ENCODE measurements at places on chromosomes 7 and 10.

GRCh38 chr7:147798001-147798400 lies 792.6 kb upstream of the C7orf33 start:
- DNase-seq = no peak

DNA sequence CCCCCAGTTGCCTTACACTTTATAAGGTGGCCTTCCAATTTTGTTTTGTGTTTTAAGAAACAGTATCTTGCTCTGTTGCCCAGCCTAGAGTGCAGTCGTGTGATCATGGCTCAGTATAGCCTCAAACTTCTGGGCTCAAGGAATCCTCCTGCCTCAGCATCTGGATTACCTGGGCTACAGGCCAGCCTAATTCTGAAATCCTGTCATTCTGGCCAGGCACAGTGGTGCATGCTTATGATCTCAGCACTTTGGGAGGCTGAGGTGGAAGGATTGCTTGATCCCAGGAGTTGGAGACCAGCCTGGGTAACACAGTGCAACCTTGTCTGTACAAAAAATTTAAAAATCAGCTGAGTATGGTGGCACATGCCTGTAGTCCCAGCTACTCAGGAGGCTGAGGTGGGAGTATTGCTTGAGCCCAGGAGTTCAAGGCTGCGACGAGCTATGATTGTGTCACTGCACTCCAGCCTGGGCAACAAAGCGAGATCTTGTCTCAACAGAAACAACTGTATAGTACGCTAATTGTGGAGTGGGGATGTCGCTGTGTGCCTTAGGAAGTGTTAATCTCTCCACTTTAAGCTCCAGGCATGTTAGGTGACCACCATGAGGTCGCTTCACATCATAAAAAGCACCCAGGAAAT lies 24.7 kb upstream of the RBM33 start:
- no peak for DNase-seq

DNA sequence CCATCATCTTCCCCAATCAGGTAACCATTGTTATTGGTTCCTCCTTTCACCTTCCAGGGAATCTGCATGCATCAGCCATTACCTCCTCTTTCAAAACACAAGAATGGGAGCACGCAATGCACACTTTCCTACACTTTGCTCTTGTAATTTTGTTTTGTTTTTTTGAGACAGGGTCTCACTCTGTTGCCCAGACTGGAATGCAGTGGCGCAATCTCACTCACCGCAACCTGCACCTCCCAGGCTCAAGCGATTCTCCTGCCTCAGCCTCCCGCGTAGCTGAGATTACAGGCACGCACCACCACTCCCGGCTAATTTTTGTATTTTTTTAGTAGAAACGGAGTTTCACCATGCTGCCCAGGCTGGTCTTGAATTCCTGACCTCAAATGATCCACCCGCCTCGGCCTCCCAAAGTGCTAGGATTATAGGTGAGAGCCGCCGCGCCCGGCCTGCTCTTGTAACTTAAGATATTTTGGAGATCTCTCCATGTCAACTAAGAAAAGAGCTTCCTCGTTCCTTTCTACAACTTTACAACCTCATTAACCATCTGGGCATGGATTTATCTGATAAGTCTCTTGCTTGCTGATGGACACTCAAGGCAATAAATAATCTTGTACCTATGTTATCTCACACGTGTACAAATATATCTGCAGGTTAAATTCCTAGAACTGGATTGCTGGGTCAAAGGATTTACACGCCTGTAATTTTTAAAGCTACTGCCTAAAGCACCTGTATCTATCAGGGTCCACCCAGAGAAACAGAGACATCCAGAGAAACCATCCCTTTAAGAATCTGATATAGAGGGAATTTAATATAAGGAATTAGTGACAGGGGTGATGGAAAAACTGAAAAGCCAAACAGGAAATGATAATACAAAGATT lies 4.2 kb downstream of the CYTH3 start:
- DNase-seq = no peak

DNA sequence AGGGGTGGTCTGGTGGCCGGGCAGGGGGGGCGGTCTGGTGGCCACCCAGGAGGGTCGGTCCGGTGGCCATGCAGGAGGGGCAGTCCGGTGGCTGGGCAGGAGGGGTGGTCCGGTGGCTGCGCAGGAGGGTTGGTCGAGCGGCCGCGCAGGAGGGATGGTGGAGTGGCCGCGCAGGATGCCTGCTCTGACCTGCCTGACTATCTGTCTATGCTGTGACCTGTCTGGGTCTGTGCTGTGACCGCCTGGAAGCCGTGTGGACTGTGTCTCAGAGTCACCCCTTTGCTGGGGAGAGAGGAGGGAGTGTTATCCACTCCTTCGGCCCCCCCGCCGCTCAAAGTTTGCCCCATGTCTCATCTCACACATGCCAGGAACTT lies 113.2 kb downstream of the ACTR3B start:
- DNase-seq = no peak

- no peak for DNase-seq
These were observed 160.3 kb upstream of the KLF14 start for GRCh38 chr7:130894146-130894908.

DNA sequence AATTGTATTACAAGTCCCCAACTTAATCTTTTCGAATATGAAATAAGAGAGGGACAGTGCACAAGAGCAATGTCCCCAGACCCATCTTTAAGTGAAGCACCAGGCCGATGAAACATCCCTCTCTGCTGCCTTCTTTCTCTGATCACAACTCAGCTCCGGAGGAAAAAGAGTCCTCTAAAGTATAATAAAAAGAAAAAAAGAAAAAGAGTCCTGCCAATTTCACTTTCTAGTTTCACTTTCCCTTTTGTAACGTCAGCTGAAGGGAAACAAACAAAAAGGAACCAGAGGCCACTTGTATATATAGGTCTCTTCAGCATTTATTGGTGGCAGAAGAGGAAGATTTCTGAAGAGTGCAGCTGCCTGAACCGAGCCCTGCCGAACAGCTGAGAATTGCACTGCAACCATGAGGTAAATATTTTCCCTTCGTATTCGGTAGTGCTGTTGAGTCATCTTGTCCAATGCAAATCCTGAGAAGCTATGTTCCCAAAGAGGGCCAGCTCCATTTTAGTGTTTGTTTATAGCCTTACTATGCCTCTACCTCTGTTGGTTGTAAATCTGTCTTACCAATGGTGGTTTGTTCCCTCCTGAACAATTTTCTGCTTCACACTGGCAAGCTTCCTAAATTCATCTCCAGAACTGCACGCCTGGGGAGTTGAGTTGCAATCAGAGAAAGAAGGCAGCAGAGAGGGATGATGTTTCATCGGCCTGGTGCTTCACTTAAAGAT lies at the start of gene IFIT2:
Gene IFIT2, plus strand, starts transcription at position 326 of the 725 bp plus-strand sequence. Its CDS starts 78 bp downstream, at position 404.
- DNase-seq = no peak

DNA sequence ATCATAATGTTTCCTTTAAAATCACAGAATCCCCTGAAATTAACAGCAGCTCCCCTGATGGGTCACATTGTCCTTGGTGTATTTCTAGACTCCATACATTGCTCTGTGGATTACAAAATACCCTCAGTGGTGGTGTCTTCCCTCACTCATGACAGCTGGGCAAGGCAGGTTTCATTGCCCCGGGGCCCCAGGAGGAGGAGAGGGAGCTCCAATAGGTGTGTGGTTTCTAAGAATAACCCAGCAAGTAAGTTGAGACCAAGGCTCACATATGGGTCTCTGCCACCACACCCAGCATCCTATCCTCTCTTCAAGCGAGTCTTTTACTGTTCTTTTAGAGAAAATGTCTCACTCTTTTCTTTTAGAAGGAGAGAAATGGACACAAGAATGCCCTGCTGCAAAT lies 63.6 kb downstream of the PKD1L1 start:
- DNase-seq = no peak

DNA sequence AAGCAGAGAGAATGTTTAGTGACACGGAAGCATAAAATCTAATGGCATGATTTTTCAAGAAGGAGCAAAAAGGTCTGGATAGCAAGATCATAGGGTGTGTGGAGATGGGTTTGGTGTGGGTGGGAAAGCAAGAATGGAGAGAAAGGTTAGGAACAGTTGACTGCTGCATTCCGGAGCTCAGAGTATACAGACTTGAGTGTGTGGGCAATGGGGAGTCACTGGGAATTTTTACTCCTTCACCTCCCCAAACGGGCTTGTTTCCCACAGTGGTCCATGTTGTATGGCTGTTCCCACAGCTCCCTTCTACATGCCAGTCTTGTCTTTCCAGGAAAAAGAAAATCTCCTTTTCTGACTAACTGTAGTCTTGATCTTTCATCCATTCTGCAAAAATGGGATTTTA lies 122.1 kb downstream of the CDK6 start:
- DNase-seq = no peak

GRCh38 chr7:18693816-18694215 lies 198.3 kb downstream of the HDAC9 start:
- no peak for DNase-seq

DNA sequence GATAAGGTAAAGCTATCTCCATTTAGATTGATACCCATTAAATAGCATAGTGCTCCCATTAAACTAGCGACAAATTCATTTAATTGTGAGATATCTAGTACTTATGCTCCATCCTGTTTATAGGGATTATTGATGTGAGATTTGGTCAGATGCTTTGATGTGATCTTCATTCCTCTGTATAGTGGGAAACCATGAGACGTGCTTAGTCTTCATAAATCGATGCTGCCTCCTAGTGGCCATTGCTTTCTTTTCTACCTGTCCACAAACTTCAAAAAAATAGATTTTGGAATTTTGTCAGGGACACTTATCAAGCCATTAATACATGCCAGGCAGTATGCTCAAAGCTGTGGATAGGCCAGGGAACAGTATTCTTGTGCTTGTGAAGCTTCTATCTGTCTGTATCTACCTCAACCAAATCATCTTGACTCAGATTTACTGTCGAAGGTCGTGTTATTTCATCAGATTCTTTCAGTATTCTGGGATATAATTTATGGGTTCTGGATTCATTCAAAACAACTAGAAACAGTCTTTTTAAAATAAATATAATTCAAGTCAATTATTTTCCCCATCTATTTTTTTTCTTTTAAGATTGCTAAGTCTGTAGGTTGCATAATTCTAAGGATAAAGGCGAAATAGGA lies 12.0 kb downstream of the LSM8 start:
- DNase-seq = no peak

GRCh38 chr7:85914437-85914836 lies 727.6 kb upstream of the SEMA3D start:
- no peak for DNase-seq

- no peak for DNase-seq
These were observed 36.7 kb upstream of the SFTPD start for GRCh38 chr10:79985481-79986072.

- DNase-seq = no peak
These were observed 13.5 kb upstream of the ADRB1 start for GRCh38 chr10:114030140-114030539.

- DNase-seq = peak; percentile 23
These were observed 17.0 kb upstream of the ECHDC3 start for GRCh38 chr10:11724938-11725776.

GRCh38 chr7:147199868-147200267 lies 1083.3 kb downstream of the CNTNAP2 start:
- no peak for DNase-seq

DNA sequence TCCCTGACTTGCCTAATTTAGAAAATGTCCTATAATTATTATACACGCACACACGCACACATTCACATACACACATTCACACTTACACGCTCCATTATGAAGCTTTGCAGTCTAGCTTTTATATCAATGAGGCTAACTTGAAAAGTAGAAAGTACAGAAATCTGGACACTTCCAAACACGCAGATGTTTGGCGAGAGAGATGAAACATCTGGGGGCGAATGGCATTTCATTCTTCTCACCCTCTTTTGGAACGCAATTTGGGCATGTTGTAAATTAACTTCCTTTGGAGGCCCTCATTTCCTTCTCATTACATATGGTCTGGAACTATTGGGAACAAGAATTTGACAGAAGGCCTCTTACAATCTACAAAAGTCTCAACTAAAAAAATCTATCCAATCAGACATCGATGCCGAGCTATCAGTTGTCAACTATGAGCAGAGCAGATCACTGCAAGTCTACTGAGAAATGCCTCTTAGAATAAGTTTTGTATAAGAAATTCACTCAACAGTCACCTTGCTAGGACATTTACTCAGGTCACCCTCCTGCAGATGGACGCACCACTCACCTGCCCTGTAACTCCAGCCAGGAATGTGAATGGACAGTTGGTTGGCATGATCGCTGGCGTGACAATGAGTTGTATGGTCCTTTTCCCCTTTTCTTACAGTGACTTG lies 115.2 kb upstream of the ADAM12 start:
- DNase-seq = no peak

DNA sequence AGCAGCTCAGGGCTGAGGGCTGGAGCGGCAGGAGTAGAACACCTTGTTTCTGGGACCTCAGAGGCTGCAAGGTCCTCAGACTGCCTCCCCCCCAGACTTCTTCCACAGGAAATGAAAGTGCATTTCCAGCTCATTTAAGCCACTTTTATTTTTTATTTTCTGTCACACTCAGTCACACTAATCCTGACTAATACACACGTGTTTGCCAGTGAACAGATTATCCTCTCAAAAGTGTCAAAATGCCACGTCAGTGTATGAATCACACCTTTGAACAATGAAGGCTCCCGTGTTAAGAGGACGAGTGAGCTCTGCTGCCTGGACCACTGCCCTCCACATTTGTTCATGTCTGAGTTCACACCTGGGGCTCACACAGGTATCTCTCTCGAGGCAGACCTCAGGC lies 488.5 kb downstream of the DNAJB6 start:
- no peak for DNase-seq

DNA sequence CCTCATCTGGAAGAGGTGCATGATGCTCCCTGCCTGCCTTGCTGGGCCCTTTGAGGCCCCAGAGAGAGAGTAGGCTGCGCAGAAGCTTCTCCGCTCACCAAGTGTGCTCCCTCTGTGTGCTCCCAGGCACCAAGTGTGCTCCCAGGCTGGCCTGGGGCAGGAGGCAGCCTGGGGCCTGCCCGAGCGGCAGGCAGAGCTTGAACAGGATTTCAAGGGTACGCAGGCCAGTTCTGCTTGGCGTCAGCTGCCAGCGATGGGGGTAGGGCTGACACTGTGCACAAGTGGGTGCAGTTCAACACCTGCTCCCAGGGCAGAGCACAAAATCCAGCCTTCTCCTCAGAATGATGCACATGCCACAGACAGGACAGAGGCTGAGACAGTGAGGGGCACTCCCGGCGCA lies 119.7 kb downstream of the FAM53B start:
- no peak for DNase-seq

- no peak for DNase-seq
These were observed 3.0 kb downstream of the ASZ1 start for GRCh38 chr7:117424090-117424829.

DNA sequence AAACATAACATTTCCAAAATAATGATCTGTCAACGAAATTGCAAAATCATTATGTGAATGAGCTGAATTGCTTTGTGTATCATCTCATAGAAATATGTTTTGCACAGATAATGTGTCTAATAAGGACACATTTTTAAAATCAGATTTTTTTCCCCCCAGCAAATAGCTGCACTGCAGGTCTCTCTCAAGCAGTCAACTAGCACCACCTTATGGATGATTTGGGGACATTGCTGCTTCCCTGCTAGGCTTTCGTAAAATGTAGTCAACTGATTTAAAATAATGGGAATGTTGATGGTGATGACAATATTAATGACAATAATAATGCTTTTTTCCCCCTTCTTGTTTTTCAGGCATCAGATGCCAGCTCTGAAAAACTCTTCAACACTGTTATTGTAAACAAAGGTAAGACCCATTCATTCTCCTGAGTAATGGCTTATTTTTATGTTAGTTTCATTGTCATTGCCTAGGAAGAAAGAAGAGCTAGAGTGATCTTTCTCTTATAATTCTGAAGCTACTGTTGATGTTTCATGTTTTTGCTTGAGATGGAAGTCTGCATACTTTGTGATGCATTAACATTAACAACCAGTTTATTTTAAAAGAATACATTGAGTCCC lies 433.6 kb upstream of the GALNT17 start:
- DNase-seq = peak; percentile 22

- DNase-seq = no peak
These were observed 19.4 kb upstream of the MINDY3 start for GRCh38 chr10:15879663-15880062.
